Activated naive CD4-positive, alpha-beta T cell treated with Interleukin-2 at 50 U/mL for 16 hours (primary cell): ENCODE measurements at places on chromosomes 4 and X.

DNA sequence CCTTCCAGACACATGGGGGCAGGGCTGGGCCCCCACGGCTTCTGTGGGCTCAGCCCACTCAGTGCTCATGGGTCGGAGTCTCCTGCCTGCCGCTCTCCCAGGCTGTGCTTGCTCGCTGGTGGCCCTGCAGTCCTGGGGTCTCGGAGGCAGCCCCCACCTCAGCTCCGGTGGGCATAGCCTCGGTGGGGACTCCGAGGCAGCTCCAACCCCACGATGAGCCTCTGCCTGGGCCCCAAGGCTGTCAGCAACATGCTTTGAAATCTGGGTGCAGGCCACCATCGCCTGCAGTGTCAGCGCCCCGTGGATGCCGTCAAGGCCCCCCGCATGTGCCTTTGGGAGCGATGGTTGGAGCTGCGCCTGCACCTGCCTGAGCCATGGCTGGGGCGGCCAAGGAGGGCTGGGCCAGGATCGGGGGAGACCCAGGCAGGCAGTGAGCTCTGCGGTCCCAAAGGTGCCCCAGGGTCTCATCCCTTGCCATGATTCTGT lies 30.2 kb upstream of the SPON2 start:
- DNase-seq: no peak

DNA sequence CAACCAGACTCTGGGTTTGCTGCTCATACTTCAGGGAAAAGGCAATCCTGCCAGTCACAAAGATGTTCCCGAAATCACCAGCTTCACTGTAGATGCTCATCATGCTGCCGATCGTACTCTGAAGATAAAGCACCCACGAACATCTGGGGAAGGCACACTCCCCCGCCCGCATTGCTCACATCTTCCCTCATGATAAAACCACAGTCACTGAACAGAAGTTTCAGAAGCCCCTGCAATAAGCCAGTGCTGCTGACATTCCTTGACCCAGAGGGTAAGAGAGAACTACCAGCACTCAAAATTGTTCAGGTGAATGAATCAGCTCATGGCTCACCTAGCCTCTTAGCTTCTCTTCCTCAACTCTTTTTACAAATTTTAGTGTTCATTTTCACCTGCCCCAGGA lies 43.1 kb downstream of the SRPX2 start:
- DNase-seq: no peak

DNA sequence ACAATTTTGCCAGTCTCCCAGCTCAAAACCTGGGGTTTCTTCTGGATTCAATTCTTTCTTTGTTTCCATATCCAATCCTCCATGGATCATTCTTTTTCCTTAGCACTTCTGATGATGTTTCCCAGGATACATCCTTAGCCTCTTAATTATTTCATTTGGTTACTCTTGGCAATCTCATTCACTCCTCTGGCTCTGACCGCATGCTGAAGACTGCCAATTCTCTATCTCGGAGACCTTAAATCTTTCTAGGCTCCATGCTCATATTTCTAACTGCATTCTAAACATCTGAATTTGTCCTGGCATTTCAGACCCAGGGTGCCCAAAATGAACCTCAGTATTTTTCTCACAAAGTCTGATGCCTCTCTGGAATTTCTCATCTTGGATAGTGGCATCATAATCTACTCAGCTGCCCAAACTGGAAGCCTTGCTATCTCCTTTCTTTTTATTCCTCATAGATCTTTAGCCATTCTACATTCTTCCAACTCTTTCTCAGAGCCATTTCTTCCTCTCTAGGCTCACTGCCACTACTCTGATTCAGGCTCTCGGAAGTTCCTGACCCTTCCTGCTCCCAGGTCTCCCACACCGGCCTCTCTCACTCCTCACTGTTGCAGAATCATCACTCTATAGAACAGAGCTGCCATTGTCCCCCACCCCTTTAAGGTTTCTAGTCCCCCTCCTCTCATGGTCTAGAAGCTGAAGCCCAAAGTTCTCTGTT lies 290.2 kb downstream of the CAMK2D start:
- DNase-seq: no peak

- no peak for DNase-seq
Observed at GRCh38 chr4:134470544-134470943, 269.0 kb upstream of the PABPC4L start.

DNA sequence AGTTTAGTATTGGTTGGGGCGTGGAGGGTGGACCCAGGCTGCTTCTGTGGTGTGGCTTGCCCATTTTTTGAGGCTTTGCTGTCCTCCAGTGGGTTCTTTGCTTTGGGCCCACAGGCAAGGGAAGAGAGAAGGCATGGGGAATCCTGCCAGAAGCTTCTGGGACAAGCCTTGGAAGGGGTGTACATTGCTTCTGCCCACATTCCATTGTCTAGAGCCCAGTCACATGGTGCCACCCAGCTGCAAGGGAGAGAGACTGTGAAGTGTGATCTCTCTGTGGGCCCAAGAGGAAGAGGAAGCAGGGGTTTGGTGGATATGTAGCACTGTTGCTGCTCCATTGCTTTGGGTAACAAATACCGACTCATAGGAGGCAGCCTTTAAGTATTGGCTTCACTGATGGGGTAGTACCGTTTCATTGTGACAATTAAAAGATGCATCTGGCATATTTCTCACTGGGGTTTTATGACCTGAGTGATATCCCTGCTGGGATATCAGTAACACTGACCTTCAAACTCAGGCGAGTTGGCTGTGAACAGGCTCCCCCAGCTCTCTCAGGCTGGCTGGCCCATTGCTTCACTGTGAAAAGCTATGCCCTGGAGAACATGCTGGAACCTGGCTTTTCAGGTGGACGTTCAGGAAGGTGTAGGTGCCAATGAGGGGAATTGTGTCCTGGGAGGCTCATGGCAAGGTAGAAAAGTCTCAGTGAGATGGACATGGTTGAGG lies 85.9 kb downstream of the CLDN34 start:
- DNase-seq: no peak

- no peak for DNase-seq
Observed at GRCh38 chr4:144531841-144532240, 114.1 kb upstream of the HHIP start.

GRCh38 chrX:53186351-53186750 lies 38.7 kb downstream of the KDM5C start:
- DNase-seq: peak; percentile 15

DNA sequence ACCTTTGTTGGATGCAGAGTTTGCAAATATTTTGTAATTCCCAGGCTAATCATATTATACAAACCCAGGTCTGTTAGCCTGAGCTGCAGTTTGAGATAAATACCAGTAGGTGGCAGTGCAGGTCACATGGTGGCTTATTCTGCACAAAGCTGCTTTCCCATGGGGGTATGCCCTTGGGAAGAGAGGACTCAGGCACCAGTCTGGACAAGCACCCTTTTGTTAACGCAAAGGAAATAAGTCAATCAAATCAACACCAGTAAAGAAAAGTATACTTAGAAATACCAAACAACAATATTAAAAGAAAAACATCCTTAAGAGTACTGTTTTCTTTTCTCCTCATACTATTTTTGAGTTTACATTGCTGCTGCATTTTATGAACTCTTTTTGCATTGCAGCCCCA lies 389.0 kb upstream of the ZFP42 start:
- DNase-seq: no peak

DNA sequence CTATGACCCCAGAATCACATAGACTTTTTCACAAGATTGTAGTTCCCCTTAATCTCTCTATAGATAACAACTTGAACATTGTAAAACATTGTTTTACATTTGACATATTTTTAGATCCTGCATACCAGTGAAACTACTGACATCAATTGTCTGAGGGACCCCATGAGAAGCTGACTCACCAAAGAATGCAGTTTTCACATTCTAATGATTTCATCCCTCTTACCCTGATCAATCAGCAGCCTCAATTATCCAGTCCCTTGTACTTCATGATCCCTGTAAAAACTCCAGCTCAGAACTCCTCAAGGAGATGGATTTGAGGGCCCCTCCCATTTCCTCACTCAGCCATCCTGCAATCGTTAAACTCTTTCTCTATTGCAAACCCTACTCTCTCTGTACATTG lies 411.0 kb upstream of the NDST3 start:
- no peak for DNase-seq

- DNase-seq: no peak
Observed at GRCh38 chrX:133314281-133314680, 96.1 kb upstream of the TFDP3 start.

DNA sequence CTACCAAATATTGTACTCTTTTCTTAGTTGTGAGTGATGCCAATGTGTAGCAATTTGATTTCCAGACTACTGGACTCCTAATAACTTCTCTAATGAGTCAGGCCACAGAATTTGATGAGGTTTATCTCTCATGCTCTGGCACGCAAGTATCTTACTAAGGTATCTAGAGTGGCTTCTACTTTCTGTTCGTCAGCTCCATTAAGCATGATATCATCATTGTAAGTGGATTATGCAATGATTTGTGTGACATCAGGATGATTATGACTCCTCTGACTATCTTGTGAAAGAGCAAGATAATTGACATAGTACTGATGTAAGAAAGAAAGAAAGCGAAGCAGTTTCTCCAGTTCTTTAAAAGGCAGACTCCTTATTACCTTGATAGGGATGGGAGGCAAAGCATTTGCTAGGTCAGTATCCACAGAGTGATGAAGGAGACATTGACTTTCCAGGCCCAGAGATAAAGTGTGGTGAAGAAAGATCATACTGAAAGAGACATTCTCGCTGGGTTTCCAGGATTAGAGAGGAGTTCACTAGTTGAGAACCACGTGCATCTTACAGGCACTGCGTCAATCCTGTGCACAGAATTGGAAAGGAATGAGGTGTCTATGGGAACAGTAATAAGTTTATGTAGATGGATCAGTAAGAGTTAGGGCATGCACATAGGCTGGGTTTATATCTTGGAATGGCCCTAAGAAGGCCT lies 161.9 kb upstream of the STK26 start:
- DNase-seq: no peak

- no peak for DNase-seq
Observed at GRCh38 chr4:170990989-170991589, 822.1 kb upstream of the GALNTL6 start.

GRCh38 chr4:91317434-91317833 lies 986.3 kb upstream of the GRID2 start:
- DNase-seq: no peak

DNA sequence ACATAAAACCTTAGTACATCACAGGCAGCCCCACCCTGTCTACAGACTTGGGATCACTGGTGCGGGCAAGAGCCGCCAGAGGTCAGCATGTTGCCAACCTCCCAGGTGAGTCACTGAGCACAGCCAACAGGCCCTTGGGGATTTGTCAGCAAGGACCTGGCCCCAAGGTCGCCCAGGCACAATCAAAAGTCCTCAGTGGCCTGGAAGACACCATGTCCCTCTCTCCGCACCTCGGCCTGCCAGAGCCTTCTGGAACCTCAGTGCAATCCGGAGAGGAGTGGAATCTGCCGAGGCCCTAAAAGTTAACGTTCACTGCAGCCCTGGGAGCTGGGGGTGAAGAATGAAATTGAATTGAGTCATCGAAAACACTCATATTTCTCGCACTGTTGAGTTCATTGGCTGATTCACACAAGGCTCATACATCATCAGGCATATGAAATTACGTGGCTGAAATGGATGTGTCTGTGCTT lies 74.3 kb downstream of the WFS1 start:
- DNase-seq: no peak

- no peak for DNase-seq
Observed at GRCh38 chrX:78548012-78548411, 111.1 kb downstream of the RTL3 start.

DNA sequence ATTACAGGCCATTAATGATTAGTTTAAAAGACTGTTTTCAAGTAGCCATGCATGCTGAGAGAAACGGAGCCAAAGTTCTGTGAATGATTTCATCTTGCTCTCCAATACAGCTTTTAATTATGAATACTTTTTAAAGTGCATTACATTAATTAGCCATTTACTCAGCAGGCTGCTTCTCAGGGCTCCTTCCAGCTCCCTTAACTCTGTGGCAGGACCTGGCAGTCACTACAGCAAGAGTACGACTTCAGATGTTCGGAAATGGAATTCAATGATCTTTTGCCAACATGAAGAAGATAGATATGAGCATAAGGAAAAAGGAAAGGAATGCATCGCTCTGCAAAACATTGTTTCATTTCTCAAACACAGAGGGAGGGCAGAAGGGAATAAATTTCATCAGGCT lies 987.2 kb downstream of the PDHA2 start:
- no peak for DNase-seq

- DNase-seq: no peak
Observed at GRCh38 chr4:181234951-181235680, 1008.1 kb upstream of the TENM3 start.

GRCh38 chr4:81914623-81915022 lies 442.9 kb upstream of the RASGEF1B start:
- no peak for DNase-seq

DNA sequence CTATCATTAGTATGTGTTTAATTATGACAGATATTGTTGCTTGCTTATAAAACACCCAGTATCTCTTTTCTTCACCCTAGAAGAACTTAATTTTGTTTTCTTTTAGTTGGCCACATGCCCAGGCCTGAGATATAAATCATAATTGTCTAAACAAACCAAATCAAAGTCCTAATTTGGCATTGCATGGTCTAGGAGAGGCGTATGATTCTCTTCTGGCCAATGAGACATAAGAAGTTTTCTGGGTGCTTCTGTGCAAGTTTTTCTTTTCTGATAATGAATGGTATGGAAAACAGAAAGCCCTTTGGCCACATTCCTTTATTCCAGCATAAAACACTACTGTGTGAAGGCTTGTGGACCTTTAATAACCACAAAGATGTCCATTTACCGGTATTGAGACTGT lies 192.9 kb upstream of the CTSO start:
- no peak for DNase-seq

GRCh38 chr4:24256547-24256946 lies 327.8 kb downstream of the DHX15 start:
- DNase-seq: no peak

- no peak for DNase-seq
Observed at GRCh38 chrX:16870862-16871815, 977 bp upstream of the RBBP7 start.

DNA sequence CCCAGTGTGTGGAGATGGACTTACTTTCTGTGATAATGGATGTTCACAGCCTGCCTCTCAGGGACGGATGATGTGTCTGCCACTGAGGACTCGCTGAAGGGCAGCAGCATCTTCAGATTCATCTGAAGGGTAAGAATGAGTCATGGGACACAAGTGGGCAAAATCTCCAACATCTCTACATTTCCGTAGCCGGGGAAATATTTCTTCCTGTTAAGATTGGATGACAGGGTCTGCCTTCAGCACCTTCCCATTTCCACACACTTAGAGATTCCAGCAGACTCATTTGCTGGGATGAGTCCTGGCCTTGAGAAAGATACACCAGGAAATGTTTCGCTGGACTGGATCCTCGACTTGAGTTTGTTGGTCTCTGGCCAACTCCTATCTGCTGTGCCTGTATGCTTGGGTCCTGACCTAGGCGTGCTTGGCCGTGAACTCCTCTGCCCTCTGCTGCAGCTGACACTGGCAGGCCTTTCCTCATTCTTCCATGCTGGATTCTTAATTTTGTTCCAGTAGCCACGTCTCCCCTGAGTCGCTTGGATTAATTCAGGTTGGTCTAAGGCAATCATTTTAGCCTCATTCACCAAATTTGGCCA lies 46.5 kb upstream of the SOD3 start:
- DNase-seq: no peak

DNA sequence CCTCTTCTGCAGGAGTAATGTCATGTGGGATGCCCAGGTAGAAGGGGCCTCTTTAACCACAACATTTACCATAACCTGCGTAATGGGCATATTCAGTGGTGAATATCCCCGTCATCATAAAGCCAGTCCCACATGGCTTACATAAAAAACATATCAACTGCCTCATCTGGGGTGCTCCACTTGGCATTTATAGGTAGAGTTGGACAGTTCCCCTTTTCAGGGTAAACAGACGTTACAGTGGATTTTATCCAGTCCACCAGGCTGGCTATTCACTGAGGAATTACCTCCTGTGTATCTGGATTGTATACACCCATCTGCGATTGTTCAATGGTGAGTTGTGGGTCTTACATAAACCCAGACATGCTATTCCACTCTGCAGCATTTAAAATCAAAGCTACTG lies 70.7 kb upstream of the ANKRD17 start:
- DNase-seq: no peak
